LNCaP clone FGC (cell line): ENCODE measurements at places on chromosomes 16 and 17.

DNA sequence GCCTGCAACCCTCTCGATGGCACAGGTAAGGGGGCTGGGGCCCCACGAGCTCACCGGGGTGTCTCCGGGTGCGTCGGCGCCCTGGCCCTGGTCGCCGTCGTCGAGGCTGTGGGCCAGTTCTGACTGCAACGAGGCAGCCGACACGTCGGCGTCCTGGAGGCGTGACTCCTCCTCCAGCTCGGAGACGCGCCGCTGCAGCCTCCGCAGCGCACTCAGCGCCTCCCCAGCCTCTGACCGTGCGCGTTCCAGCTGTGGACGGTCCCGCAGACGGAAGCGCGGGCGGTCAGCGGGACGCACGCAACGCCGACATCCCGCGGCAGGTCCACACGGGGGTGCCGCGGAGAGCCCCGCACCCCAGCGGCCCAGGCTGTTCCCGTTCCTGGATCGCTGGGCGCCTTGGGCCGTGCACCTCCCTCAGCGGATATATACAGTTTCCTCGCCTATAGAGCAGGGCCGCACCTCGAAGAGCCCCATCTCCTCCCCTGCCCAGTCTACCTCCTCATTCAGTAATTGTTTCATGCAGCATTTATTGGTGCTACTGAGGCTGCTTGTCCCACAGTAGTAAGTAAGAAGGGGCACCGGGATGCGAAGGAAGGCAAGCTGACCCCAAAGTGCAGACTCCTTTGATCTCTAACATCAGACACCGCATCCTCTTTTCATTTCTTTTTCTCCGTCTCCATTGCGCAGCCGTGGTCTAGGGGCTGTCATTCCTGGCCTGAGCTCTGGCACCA, 5.8 kb downstream of the THOC6 start:
- no peak for DNase-seq

- no peak for DNase-seq
These were observed 83.6 kb downstream of the C16orf78 start for GRCh38 chr16:49457196-49457595.

DNA sequence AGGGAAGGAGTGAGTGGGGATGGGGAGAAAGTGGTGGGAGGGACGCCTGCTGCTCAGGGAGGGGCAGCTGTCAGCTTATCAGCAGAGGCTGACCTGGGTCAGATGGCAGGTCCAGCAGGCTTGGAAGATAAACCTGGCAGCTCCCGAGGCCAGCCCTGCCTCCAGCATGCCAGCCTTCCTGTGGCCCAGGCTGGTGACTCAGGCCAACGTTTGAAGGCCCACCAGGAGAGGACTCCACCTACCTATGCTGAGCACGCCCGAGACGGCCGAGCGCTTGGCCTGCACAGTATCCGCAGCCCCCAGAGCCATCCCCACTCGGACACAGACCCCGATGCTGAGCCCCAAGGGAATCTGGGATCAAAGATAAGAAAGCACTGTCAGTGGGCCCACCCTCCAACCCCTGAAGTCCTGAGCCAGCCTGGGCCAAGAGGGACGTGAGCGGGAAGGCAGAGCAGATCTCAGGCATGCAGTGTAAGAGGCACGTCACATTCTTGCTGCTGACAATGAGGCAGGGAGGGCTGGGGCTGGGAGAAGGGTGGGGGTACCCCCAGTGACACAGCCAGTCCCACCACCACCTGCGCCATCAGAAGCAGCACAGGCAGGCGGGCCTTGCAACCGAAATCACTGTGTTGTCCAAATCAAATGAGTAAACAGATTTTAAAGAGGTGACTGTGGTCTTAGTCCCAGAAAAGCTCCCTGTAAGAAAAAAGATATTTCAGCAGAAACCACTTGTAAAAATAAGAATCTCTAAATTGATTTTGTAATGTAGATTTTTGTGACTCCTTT, 12.4 kb downstream of the SLC47A2 start:
- DNase-seq = no peak

GRCh38 chr17:75748706-75749105, 16.3 kb downstream of the GALK1 start:
- no peak for DNase-seq

DNA sequence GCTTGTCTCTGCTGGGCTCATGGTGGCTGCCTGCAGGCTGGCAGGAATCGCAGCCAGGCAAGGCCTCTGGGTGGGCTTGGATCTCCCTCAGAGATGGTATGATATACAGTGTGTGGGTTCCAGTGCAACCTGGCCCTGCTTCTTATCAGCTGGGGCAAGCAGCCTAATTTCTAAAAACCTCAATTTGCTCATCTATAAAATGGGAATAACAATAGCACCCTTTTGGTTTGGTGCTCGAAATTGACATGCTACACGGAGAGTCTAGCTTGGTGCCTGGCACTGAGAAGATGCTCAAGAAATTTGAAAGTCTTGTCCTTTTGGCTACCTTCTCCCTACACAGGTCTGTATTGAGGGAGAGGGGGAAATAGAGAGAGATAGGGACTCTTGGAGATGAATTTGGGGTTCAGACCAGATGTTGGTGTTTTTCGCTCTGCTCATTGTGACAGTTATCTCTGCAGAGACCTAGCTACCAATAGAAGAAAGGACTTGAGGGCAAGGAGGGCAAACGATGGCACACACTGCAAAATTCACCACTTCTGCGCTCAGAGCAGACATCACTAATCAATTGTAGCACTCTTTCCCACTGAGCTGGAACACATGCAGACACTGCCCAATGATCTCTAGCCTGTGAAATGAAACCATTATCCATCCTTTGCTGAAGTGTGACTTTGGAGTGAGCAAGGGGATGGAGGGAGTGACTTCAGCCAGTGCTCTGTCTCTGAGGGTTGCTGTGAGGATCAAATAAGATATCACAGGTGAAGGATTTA, 15.6 kb downstream of the BEAN1 start:
- DNase-seq = no peak
